Tongue (tissue), 3 donors: ENCODE measurements at places on chromosomes 16 and 17. TPM values are rescaled to one million over a fixed set of nuclear protein-coding genes. Genes with fewer than 3 reads are reported as not detected.
A peak's percentile ranks its signal among the peaks of the same experiment; 100 is the strongest.

Gene FKBP10
- 84.5 TPM for total RNA-seq

Gene KRTAP4-6
- total RNA-seq = not detected

Gene ZSCAN10
- total RNA-seq = not detected

Gene ITGB3
- total RNA-seq = 16.8 TPM

Gene CACNG3
- not detected for total RNA-seq

Gene ASGR2
- total RNA-seq = not detected

Gene EPX
- not detected for total RNA-seq

Gene OTOA
- total RNA-seq = 0.10 TPM

Gene OR1A1
- total RNA-seq = not detected

Gene ANKRD40CL
- total RNA-seq = not detected

GRCh38 chr16:73122604-73123391 is 74.9 kb upstream of the ZFHX3 start:
- DNase-seq = peak; percentile 18

GRCh38 chr17:151886-152859 is 14.8 kb downstream of the SCGB1C2 start:
- DNase-seq = no peak

DNA sequence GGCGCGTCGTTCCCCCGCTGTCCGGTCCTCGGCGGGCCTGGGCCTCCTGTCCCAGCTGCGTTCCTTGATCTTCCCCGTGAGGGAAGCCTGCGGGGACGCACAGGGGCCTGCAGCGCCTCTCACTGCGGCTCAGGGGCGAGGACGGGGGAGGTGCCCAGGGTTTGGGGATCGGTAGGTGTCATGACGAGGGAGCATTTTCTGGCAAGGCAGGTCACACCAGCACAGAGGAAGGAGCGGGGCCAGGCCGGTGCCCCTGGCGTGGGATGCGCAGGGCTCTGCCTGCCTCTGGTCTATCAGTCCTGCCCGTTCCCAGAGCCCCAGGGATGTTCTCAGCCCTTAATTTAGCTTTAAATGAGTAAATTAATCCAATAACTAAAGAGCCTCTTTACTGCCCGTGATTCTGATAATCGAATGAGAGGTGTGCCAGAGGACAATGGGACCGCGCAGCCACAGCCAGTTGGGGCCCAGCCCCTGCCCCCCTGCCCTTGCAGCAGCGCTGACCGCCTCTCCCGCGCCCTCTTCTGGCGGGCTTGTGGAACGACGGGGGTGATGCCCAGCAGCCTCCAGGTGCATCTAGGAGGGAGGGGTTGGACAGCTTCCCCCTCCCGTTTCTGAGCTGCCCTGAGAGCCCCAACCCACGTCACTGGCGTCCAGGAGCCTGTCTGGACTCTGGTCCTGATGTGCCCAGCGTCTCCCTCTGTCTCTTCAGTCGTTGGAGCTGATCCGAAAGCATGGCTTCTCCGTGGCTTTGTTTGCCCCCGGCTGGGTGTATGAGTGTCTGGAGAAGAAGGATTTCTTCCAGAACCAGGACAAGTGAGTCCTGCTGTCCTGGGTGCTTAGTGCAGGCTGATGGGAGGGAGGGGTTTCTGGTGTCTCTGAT is 7.9 kb downstream of the ENGASE start:
- DNase-seq = peak; percentile 48

GRCh38 chr16:49281480-49281842 is at the start of gene CBLN1:
Gene CBLN1 (minus strand): TSS chr16:49281838. CDS start chr16:49281465, 373 bp downstream.
- DNase-seq = no peak

GRCh38 chr17:35289222-35289621 is 46.4 kb downstream of the SLFN5 start:
- DNase-seq = no peak

- no peak for DNase-seq
These were observed 52.2 kb downstream of the ZDHHC7 start for GRCh38 chr16:84959045-84959576.

DNA sequence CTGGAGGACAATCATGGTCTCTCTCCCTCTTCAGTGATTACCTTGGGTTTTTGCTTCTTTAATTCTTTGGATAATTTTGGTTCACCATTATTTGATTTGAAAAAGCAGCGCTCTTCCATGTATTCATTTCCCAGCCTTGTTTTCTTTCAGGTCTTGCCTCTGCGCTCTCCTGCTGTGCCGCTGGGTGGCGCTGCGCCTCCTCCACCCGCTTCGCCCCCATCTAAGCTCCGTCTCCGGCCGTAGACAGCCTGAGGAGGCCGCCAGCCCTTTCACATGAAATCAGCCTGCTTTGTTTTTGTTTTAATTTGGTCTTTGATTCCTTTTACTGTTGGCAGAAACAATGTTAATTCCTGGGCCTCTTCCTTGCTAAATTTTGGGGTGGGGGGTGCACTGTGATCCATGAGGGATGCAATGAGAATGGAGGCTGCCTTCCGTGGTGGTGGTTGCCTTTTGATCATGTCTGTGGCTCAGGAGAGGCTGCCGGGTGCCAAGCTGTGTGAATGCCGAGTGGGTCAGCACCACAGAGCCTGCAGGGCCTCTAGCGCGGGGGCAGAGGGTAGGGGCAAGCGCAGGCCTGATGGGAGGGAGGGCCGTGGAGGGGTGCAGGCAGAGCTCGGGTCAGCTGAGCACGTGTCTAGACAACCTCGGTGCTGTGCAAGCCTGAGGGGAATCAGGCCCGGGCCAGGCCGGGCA is 64.1 kb downstream of the PLD6 start:
- DNase-seq = peak; percentile 68

DNA sequence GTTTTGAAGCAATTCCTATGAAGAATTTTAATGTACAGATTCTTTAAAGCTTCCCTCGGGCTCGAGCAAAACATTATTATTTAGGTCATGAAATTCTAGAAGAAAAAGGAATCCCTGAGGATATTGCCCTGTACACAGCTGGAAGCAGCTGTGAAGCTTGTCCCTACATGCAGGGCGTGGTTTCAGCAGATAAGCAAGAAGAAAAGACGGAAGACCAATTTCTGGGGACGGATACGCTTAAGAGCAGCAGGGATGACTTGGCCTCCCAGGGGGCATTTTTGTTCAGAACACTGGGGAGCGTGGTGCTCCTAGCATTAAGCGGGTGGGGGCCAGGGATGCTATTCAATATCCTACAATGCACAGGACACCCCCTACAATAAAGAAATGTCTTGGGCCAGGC is 34.3 kb downstream of the LITAF start:
- peak; percentile 86 for DNase-seq

DNA sequence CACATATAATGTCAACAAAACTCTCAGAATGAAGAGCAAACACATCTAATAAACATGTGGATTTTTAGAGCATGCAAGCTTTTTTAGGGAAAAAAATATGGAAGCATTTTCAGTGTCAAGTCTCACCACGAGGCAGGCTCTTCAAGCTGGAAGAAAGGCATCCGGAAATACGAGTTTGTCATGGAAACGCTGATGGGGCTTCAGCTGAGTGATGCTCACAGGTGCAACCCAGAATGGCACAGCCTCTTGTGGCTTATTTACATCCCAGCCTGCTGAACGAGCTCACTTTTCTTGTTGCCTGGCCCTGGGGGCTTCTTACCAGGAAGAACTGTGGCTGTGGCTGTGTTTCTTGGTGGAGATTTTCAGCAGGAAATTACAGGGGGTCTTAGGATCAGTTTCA is 24.1 kb upstream of the DYNLL2 start:
- DNase-seq = peak; percentile 92

GRCh38 chr17:59333836-59334235 is 2.4 kb downstream of the YPEL2 start:
- no peak for DNase-seq

GRCh38 chr17:15384142-15384787 is 42.9 kb upstream of the TEKT3 start:
- DNase-seq = peak; percentile 80

GRCh38 chr17:55527540-55528118 is 16.4 kb upstream of the SMIM36 start:
- peak; percentile 86 for DNase-seq

GRCh38 chr17:64638552-64639203 is 23.4 kb downstream of the SMURF2 start:
- DNase-seq = no peak

DNA sequence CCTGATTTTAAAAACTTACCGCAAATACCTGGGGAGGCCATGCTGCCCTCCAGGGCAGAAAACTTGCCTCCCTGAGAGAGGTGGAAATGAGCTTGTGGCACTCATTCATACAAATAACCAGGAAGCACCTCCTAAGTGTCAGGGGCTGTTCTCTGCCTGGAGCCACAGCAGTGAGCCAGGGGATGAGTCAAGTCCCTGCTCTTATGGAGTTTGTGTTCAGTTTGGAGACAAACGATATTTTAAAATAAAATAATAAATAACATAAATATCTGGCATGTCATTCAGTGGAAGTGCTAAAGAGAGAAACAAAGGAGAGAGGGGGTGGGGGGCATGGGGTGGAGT is 313.8 kb downstream of the C16orf95 start:
- no peak for DNase-seq

DNA sequence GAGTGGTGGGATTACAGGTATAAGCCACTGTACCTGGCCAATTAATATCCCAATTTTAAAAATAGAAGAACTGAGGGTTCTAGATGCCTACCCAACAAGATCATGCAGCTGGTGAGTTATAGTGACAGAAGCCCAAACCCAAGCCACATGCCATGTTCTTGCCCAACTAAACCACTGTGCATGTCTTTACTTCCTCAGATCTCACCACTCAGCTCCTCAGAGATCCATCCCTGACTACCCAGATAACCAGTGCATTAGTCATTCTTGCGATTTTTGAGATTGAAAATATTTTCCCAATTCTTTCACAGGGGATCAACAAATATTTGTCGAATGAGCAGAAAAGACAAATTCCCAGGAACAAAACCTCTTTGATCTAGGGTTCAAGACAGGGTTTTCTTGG is 303.1 kb downstream of the CBLN1 start:
- no peak for DNase-seq

GRCh38 chr17:63722403-63722802 is 19.2 kb downstream of the STRADA start:
- no peak for DNase-seq

DNA sequence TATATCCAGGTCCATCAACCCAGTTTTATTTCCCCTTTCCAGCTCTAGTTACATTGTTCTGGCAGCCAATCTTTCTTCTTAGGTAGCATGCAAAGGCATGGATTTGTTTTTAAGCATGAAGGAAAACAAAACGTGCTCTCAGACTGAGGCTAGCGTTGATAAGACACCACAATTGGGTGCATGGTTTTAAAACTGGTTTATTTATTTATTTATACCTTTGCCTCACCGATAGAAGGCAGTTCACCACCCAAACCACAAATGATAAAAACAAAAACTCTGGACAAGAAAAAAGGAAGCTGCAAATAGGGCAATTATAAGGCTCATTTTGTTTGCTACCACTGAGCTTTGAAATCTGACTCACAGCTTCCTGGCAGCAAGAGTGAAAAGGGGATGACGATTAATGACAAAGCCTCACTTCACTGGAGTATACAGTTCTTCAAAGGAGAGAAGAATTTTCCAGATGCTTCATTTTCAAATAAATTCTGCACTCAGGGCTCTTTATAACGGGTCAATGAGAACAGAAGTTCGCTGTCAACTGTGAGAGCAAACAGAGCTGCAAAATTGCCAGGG is 278.4 kb upstream of the IRX5 start:
- DNase-seq = no peak

DNA sequence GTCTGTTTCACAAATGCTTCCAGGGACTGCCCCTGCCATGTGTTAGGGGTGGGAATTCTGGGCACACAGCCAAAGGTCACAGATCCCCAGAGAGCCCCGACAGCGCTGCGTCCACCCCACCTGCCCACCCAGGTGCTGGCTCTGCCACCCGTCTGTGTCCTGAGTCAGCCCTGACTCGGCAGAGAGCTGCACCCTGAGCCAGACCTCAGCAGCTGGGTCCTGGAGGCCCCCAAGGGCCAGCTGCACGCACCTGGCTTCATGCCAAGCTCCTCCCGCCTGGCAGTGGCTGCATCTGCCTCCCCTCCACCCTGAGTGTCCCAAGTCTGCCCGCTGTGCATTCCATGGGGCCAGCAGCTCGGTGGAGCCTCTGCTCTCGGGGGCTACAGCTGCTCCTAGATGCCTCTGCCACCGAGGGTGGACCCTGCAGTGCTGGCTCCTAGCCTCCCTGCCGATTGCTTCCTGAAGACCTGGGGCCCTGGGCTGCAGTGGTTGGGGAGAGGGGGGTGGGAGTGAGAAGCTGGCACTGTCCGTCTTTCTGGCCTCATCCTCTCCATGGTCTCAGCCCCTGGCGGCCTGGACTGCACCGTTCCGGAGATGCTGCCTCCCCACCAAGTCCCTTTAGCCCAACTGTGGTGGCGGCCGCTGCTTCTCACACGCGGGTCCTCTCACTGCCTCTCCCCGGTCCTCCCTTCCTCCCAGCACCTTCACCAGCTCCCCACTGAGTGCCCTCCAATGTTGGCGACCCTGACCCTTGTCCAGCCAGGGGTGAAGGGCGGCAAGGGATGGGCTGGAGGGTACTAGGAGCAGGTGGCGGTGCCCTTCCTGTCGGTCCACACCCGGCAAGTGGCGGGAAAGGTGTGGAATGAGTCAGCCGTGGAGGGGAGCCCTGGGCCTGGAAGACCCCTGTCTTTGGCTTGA is 3.0 kb downstream of the SECTM1 start:
- peak; percentile 95 for DNase-seq

- no peak for DNase-seq
These were observed 121.3 kb downstream of the MGAT5B start for GRCh38 chr17:76989519-76989918.

DNA sequence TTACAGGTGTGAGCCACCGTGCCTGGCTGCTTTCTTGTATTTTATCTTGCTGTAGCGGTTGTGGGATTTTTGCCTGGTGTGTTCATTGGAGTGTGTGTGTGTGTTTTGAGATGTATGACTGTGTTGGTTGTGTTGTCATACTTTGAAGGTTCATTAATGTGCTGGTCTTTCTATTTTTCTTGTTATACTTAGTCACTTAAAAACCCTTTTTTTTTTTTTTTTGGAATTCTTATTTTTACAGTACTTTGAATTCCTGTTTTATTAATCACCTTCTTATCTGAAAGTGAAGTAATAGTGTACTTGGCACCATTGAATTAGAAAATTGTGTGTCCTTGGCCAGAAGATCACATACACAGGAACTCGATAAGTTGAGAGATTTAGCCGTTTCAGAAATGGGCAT is 30.2 kb downstream of the TENT4B start:
- DNase-seq = no peak

DNA sequence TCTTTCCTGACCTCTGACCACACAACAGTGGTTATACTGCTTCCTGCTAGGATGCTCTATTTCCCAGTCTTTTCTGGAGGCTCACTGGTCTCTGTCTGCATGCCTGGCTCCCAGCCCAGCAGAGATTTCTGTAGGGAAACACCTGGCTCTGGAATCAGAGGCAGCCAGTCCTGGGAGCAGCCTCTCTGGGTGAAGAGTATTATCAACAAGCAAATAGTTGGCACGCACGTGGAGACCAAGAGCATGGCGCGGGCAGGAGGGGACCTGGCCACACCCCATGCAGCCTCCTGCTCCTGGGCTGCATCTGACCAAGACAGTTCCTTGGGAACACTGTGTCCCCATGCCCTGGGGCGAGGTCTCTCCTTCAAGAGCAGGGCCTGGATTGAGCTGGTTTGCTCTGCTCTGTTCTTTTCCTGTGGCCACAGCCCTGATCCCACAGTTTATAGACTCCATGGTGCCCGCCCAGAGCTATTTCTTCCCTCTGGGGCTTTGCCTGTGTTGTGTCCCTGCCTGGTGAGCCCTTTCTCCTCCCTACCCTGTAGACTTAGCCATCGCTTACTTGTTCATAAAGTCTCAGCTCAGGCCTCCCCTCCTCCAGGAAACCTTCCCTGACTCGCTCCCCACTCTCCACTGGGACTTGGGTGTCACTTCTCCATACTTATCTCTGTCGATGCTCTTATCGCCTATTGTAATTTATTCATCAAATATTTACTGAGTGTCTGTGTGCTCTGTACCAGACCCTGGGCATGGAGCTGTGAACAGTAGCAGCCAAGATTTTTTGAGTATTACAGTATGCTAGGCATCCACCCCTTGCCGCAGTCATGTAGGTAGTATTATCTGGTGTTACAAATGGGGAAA is 60.6 kb downstream of the SCNN1B start:
- DNase-seq = peak; percentile 18
